ENCODE measurements at places on chromosomes 1 and 21.
A peak's percentile ranks its signal among the peaks of the same experiment; 100 is the strongest.

DNA sequence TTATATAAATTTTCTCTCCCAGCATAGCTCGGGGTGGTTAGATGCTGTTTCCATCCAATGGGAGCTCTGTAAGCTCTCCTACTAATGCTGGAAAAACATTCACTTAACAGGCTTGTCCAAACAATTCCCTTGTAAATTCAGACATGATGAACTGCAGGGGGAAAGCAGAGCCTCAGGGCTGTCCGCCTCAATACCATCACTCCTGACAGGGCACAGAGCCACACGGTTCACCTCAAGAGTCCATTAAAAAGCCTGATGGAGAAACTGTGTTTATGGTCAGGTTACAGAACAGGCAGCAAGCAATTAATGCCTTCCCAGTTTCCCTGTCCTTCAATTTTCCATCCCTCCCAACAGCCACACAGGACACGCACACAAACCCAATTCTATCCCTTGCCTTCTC lies 171.0 kb downstream of the BRINP2 start:
- no peak for DNase-seq

GRCh38 chr1:27598902-27599528 lies 4.9 kb downstream of the AHDC1 start:
- DNase-seq: peak; percentile 87

- no peak for DNase-seq
These were observed 21.2 kb downstream of the KDM4A start for GRCh38 chr1:43671193-43671592.

DNA sequence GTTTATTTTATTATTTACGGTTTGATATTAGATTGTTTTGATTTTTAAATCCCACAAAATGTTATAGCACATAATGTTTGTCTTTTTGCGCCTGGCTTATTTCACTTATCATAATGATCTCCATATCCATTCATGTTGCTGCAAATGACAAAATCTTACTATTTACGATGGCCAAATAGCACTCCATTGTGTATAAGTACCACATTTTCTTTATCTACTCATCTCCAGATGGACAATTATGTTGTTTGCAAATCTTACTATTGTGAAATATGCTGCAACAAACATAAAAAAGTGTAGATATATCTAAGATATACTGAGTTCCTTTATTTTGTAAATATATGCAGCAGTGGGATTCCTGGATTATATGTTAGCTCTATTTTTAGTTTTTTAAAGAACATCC lies 1568.3 kb downstream of the AMY1C start:
- no peak for DNase-seq

- DNase-seq: no peak
These were observed 32.7 kb upstream of the MTR start for GRCh38 chr1:236762410-236762809.

DNA sequence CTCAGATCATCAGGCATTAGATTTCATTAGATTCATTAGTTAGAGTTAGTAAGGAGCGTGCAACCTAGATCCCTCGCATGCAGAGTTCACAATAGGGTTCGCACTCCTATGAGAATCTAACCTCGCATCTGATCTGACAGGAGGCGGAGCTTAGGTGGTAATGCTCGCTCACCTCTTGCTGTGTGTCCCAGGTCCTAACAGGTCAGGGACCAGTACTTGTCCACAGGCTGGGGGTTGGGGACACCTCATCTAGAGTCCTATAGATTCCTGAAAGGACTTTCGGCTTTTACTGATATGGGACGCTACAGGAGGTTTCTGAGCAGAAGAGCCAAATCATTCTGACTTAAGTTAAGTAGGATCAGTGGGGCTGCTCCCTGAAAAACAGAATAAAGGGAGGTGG lies 91.4 kb downstream of the AKT3 start:
- DNase-seq: no peak

DNA sequence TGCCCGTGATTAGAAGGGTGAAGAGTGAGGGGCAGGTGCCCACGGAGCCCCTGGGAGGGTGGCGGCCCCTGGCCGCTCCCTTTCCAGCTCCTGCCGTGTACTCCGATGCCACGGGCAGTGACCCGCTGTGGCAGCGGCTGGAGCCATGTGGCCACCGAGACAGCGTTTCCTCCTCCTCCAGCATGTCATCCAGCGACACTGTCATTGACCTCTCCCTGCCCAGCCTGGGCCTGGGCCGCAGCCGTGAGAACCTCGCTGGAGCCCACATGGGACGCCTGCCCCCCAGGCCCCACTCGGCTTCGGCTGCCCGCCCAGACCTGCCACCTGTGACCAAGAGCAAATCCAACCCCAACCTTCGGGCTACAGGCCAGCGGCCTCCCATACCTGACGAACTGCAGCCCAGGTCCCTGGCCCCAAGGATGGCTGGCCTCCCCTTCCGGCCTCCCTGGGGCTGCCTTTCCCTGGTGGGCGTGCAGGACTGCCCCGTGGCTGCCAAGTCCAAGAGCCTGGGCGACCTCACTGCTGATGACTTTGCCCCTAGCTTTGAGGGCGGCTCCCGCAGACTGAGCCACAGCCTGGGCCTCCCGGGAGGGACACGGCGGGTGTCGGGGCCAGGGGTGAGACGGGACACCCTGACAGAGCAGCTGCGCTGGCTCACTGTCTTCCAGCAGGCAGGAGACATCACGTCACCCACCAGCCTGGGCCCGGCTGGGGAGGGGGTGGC lies 22.0 kb downstream of the PANK4 start:
- no peak for DNase-seq

DNA sequence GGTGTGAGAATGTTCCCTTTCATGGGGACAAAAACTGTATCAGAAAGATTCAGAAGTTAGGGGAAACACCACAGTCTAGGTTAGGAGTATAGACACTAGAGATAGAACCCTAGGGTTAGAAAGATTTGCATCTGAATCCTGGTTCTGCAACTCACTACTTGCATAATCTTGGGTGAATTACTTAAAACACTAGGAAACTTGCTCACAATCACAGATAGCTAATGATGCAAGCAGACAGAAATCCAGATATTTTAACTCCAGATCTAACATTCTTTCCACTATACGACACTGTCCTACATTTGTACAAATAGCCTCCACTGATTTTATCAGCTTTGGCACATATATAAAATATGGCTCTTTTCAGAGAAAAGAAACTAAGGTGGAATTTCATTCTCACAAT lies 30.8 kb upstream of the GLIS1 start:
- DNase-seq: peak; percentile 80
